ENCODE measurements at places on chromosomes 3 and 15.

DNA sequence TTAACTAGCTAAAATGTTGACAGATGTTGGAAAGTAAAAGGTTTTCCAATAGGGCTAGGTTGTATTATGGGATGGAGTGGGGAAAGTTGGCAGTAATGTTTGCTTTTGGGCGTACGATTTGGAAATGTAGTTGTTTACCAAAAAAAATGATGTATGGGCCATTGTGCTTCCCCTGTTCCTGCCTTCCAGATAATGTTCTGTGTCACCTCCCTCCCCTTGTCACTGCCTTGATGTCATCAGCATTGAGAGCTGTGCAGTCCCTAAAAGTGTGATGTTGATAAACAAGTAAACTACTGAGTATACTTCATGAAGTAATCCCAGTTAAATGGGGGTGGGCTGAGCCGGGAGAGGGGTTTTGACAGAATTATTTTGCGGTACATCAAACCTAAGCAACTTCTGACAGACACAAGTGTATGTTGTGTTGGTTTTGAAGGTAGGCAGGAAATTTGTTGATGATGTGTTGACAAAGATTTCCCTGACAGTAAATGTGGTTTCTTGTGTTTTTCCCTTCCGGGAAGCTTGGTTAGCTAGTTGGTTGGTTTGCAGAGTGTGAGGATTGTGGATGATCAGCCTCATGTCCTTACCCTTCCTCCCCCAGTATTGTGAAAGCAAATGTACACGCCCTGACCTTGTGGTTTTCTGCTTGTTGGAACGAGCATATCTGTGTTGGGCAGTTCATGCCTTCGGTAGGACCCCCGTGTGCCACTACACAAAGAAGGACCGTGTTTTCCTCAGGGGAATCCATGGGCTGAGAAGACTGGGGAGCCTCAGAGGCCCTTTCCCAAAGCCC is 87.3 kb downstream of the PGPEP1L start:
- DNase-seq: no peak

- DNase-seq: no peak
Observed at GRCh38 chr3:18393906-18394305, 31.2 kb downstream of the SATB1 start.

DNA sequence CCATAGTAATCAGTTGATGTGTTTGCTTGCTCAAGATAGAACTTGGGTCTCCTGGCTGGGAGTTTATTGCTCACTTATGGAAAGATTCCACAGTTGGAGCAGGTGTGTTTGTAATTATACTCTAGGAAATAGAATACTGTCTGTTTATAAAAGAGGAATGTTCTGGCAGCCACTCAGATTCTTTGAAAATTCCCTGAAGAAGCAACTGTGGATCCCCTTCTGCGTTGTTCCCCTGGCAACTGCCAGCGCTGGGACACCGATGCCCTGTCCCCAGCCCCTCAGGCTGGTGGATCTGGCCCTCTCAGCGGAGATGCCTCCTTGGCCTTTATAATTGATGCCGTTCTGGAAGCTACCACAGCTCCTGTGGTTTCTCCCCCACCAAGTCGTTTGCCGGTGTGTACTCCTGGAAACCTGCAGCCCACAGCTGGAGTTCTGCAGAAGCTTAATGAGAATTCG is 225.9 kb downstream of the ITPR1 start:
- no peak for DNase-seq

DNA sequence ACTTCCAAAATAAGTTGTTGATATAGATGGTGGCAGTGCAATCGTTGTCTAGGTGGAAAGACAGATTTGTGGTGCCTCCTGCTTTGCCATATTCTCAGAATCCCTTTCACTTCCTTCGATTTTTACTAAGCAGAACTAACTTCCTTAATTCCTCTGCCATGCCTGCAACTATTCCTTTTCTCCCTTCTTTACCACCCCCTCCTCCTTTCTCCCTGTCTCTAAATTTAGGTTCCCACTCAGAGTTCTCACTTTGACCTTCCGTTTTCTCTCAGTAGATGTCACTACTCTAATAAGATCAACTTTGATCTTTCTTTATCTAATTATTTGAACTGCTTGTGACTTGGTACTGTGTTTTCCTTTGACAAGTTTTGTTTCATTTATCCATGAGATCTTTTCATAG is 351.2 kb downstream of the LPP start:
- no peak for DNase-seq

DNA sequence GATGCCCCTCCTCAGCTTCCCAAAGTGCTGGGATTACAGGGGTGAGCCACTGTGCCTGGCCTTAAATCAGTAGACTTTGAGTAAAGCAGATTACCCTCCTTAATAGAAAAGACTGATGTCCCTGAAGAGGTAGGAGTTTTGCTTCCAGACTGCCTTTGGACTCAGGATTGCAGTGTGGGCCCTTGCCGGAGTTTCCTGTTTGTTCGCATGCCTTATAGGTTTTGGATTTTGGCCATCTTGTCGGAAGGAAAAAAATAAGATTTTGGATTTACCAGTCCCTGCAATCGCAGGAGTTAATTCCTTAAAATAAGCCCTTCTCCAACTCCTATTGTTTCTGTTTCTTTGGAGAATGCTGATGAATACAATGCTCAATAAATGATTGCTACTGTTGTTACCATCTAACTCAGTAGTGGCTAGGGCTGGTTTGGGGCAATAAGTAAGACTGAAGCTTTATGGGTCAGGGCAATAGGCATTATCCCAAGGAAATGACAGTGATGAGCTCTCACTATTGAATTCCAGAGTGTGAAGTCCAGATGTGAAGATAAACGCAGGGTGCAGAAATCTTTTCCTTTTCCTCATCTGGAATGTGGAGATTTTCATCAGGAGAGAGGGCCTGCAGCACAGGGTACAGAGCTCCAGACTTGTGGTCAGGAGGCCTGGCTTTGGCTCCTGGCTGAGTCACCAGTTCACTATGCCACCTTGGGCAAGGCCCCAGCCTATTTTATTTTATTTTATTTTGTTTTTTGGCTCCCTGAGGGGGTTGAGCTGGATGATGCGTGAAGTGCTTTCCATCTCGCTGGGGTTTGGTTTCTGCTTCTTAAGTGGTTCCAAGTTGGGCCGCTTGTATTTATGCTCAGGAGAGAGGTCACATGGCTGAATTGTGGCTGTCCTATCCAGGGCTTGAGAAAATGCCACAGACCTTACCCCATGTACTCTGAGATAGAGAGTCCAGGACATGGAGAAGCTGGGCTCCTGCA is 25.3 kb downstream of the FOXL2 start:
- DNase-seq: no peak

- peak; percentile 77 for DNase-seq
Observed at GRCh38 chr3:146817704-146818103, 212.6 kb upstream of the PLSCR5 start.

GRCh38 chr3:106160396-106160795 is 291.6 kb upstream of the CBLB start:
- no peak for DNase-seq

DNA sequence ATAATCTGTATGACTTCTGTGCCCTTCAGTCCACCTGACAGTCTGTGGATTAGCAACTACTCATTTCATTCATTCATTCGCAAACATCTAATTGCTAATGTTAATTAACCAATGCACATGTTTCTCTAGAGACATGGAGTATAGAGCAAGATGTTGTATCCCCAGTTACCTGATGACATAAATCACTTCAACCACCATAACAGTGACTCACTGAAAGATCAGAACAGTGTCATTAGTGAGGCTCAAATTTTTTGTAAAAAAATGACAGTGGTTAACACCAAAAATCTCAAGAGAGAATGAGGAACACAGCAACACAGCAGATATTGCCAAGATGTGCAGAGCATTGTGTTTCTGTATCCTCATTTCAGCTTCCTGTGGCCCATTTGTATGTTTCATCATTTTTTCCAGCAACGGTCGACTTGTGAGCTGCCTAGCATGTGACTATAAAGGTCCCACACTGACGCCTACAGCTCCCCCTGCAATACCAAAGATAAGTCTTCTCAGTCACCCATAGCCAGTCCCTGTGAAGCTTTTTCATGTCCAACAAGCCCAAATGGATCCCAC is 3.7 kb upstream of the PLD1 start:
- DNase-seq: no peak

DNA sequence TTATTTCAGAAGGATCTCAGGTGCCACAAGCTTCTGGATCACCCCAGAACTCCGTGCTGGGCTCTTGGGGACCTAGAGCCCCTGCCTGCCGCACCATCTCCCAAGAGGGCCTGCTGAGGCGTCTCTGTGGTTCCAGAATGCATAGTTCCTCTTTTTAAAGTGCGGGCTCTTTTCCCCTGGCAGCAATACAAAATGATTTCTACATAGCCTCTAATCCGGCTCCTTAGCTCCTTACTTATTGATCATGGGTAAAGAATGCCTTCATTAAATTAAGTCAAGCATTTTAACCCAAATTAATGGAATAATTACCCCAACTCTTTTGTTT is 121.9 kb downstream of the ATP10A start:
- no peak for DNase-seq

GRCh38 chr3:66762916-66763693 is 235.0 kb upstream of the KBTBD8 start:
- no peak for DNase-seq

GRCh38 chr15:43215961-43216360 is 4.9 kb downstream of the EPB42 start:
- no peak for DNase-seq

DNA sequence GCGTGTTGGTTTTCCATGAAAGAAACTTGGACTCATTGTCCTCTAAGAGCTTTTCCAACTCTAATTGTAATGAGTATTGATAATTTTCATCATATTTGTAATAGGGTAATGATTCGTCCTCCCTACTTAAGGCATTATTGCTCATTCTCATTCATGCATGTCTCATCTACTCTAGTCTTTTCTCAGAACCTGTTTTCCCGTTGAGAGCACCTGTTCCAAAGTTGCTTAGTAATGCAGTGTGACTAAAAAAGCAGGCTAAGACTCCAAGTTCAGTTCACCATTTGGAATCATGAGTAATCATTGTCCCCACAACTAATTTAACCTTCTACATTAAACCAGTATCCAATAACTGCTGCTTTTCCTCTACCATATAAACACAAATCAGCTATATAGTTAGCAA is 84.0 kb downstream of the FILIP1L start:
- DNase-seq: no peak

DNA sequence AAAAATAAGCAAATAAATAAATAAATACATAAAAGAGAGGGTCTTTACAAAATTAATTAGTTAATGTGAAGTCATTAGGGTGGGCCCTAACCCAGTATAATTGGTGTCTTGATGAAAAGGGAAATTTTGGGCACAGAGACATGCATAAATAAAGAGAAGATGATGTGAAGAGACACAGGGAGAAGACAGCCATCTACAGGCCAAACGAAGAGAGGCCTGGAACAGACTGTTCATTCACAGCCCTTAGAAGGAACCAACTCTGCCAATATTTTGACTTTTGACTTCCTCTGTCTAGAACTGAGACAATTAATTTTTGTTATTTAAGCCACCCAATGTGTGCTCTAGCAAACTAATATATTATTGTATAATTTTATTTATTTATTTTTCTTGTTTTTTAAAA is 29.6 kb upstream of the SELENOK start:
- peak; percentile 18 for DNase-seq

DNA sequence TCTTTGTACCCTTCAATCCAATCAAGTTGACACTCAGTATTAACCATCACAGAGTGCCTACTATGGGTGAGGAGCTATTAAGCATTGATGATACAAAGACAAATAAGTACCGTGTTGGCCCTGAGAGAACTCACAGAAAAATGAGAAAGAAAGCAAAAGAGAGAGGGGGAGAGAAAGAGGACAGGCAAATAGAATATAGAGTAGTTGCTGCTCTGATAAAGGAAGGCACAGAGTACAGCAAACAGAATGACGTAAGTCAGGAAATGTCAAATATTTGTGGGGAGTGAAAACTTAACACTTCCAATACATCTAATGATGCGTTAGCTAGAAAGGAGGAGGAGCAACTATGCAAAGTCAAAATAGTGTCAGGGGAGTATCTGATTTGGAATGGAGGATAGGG is 320.6 kb upstream of the KCNH8 start:
- DNase-seq: no peak

GRCh38 chr3:73094129-73094528 is 32.7 kb downstream of the EBLN2 start:
- DNase-seq: peak; percentile 36

- no peak for DNase-seq
Observed at GRCh38 chr15:63502137-63502766, 2.1 kb upstream of the USP3 start.

DNA sequence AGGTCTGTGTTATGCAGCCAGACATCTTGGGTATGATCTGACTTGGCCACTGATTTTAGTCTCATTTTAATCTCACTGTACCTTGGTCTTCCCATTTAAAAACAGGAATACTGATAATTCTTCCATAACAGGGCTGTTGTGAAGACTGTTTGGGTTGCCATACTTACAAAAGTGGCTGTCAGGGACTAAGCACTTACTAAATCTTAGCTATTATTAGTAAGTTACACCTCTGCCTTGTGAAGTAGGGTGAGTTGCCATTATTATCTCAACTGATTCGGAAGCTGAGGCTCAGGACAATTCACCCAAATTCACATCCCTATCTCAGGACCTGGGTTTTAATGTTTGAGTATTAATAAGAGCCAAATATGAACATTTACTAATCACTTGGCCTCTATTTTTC is 12.7 kb downstream of the ZNF385D start:
- DNase-seq: no peak

DNA sequence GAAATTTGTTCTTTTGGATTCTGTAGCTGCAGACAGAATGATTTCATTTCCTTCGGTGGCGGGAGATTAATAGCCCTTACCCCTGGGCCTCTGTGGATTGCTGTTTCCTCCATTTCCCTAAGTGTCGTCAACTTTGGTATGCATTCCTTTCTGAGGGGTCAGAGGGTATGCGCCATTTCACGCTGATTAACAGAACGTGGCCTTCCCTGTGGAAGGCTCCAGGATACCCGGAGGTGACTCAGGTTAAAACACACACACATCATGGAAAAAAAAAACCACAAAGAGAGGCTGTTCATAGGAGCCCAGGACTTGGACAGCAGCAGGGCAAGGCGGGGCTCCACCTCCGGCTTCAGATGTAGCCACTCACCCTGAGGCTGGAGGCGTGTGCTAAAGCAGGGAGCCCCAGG is 51.9 kb downstream of the EPHB1 start:
- no peak for DNase-seq

- no peak for DNase-seq
Observed at GRCh38 chr3:107739227-107739626, 216.5 kb downstream of the BBX start.

DNA sequence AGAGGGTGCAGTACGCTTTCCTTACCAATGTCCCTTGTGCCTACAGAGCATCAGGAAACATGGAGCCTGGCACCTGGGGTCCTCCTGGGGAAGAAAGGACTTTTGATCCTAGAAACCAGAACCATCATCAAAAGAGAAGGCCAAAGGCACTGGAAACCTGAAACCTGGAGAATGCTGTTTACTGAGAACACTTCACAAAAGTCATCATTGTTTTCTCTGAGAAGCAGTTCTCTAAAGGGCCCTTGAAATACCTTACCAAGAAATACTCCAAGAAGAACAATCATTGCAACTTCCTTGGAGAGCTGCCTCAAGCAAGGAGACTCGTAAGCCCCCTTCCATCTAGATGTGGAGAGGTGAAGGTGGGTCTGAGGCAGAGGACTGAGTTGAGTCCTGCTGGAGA is 66.0 kb downstream of the TLE3 start:
- DNase-seq: no peak

- no peak for DNase-seq
Observed at GRCh38 chr15:85430406-85431204, 50.2 kb downstream of the AKAP13 start.

Data from NCI-H524 (cell line).